Immature natural killer cell (primary cell): ENCODE measurements at places on chromosomes 16 and 17.
A peak's percentile ranks its signal among the peaks of the same experiment; 100 is the strongest.

DNA sequence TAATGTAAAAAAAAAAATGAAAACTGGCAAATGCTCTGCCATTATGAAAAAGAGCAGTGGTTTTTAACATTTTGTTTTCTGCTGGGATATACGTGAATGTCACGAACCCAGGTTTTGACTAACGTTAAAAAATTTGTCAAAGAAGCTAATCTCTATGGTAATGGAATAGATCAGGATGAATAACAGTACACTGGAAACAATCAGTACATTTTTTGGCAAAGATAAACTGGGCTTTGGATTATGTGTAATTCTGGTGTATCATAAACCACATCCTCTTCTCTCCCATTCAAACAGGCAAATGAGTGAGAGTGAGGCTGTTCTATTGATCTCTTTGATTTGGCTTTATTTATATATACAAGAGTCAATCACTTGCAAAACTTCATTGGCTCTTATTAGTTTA is 207.0 kb upstream of the IRX3 start:
- DNase-seq, result no peak

DNA sequence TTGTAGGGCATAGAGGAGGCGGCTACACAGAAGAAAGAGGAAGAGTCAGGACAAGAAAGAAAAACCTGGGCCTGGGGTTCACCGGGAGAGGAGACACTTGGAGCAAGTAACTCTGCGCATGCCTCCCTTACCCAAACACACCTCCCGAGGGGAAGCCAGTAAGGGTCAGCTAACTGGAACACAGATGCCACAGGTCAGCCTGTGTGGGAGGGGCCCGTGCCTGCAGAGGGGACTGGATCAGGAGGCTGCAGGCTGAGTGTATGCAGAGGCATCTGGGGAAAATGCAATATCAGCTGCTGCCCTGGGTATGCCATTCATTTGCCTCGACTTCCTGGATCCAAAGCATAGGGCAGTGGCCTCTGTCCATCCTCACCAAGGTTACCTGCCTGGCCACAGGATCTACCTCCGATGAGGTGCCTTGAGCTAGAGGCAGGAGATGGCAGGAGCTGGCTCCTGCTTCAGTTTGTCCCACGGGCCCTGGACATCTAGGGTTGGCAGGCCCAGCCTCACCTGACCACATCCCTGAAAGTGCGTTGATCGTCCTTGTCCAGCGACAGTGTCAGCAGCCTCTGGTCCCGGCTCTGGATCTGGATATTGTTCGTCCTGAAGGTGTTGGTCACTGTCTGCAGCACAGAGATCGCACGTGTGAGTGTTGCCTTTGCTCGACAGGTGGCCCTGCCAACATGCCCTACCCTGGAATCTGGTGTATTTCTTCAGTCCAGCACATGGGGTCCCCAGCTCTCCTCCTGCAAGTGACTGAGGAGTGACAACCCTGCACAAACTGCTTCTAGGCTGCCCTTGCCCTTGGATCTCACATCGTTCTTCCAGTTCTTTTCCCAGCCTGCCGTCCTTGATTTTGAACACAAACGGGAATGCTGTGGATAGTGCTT is 4.6 kb upstream of the MFSD6L start:
- DNase-seq, result no peak

DNA sequence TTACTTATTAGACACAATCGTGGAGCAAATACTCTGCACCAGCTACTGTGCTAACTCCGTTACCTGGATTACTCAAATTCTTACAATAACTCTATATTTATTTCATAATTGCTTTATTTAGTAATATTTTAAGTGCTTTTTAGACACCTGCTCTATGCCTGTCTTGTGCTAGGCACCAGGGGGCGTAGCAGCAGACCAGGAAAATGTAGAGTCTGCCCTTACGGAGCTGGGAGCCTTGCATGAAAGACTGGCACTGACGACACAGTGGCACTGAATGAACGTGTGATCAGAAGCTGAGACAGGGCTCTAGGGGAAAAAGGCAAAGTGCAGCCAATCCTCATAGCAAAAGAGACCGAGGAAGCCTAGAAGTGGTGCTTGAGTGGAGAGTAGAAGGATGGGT is 486.5 kb downstream of the CDH13 start:
- DNase-seq, result no peak

DNA sequence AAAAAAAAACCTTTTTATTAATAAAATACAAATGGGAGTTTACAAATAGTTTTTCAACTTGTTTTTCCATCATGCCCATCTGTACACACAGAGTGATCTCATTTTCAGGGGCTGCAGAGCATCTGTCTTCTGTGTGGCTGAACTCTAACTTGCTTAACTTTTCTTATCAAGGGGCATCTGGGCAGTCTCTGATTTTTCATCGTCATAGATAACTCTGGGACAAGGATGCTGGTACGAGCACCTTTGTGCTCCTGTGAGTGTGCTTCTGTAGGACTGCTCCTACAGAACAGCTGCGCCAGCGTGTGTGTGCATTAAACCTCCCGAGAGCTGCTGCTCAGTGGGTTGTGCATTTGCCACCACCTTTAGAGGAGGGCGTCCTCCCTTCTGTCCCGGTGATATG is 34.6 kb upstream of the TAC4 start:
- DNase-seq, result no peak

- no peak for DNase-seq
These were observed 919 bp downstream of the N4BP1 start for GRCh38 chr16:48608871-48609651.

GRCh38 chr16:66551348-66551759 is 1.0 kb upstream of the CKLF start:
- peak; percentile 58 for DNase-seq

DNA sequence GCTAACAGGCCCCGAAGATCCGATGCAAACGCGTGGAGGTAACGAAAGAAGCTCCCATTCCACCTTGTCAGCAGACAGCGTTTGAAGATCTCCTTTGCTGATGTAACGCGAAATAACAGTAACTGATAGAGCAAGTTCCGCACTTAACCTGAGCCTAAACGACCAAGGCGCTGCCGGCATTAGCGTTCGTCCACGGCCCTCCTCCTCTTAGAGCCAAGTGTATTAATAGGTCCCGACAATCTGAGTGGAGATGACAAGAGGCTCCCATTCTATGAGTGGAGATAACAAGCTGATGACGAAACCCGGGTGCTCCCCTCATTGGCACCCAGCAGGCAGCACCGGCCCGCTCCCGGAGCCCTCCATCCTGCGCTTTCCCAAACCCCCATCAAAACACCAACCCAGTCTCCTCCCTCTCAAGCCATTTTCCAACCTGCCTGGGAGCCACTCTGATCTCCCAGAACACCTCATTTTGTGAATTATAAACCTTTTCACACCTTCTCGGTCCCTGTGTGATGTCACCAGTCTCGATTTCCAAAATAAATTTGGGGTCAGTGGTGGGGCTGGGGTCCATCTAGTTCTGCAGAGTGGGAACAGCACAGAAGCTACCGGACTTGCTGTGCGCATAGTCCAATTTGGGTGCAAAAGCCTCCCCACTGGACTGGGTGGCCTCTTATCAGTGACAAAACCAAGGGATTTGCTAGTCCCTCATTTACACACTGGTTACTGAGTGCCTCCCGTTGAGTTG is 35.4 kb upstream of the ARL4D start:
- DNase-seq, result no peak

GRCh38 chr17:17073581-17074403 is 31.5 kb downstream of the MPRIP start:
- no peak for DNase-seq

DNA sequence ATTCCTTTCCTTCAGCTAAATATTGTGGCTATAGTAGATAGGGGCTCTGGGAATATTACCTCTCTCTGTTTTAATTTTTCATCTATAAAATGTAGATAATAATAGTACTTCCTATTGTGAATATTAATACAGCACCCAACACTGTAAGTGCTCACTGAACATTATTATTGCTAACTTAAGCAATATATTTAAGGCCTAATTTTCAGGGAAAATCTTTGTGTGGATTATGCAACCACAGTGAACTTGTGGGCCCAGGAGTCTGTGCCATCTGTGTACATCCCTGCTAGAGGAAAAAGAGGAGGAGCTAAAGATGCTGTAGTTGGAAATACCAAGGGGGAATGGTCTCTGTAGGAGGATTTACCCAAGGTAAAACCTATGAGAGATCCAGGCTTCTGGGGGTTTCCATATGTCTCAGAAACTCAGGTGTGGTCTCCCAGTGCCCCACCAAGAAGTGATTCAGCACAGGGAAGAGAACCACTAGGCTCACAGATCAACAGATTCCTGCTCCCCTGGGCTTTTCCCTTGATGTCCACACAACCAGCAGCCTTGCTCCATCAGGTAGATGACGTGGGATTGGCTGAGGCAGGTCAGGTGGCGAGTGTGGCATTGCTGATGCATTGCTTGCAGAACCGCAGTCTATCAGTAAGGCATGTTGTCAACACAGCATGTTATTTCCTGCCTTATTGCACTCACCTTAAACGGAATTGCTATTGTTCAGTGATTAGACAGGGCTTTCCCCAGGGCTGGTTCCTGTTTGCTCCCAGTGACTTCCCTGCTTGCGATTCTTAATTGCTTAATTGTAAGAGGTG is 1.6 kb upstream of the N4BP1 start:
- peak; percentile 85 for DNase-seq

- DNase-seq, result no peak
These were observed 24.8 kb downstream of the POLR3E start for GRCh38 chr16:22322021-22322471.
